ENCODE measurements at places on chromosomes 4 and X.

- no peak for DNase-seq
Observed at GRCh38 chr4:3729882-3730226, 36.3 kb upstream of the ADRA2C start.

DNA sequence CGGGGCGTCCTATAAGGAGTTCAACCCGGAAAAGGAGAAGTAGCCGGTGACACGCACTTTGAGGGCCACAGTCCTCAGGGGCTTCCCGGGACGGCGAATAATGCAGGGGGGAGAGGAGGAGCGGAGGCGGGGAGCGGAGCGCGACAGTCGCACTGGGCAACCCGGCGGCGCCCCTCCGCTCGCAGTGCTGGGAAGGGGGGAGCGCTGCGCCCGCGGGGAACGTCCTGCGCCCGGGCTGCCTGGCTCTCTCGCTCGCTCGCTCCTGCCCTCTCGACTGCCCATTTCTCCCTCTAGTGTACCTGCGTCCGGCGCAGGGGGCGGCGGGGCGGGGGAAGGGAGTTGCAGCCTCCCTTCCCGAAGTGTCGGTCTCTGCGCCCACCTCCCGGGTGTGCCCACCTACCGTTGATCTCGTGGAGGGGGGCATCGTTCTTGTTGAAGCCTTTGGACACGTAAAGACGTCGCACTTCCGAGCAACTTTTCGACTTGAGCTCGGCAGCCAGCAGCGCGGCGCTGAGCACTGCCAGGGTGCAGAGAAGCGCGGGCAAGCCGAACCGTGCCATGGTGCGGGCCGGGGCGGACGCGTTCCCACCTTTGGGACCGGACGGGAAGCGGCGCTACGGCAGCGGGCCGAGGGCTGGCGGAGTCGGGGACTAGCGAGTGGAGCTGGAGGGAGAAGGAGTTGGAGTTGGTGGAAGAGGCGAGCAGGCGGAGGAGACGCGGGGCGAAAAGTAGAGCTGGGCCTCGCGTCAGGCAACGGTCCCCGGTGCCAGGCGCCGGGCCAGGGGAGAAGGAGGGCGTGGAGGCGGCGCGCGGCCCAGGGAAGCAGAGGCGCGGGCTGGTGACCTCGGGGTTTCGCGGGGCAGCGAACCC, 648 bp downstream of the GPC4 start:
- DNase-seq: no peak

DNA sequence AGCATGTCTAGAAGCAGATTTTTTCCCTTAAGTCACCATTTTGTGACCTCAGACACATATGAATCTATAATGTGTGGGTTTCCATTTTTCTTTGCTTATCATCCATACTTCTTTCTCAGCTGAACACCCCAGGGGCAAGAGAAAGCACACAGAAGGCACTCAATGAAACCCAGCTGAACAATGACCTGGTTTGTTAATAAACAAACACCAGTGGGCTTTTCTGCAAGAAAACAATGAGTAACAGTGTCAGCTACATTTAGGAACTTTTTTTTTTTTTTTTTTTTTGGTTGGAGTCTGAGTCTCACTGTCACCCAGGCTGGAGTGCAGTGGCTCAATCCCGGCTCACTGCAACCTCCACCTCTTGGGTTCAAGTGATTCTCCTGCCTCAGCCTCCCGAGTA, 40.7 kb upstream of the KLF3 start:
- no peak for DNase-seq

GRCh38 chr4:121155893-121156292, 8.2 kb downstream of the TNIP3 start:
- no peak for DNase-seq

GRCh38 chr4:36222702-36223101, 21.6 kb downstream of the ARAP2 start:
- no peak for DNase-seq

GRCh38 chr4:138255917-138256597, 13.9 kb upstream of the SLC7A11 start:
- DNase-seq: no peak

DNA sequence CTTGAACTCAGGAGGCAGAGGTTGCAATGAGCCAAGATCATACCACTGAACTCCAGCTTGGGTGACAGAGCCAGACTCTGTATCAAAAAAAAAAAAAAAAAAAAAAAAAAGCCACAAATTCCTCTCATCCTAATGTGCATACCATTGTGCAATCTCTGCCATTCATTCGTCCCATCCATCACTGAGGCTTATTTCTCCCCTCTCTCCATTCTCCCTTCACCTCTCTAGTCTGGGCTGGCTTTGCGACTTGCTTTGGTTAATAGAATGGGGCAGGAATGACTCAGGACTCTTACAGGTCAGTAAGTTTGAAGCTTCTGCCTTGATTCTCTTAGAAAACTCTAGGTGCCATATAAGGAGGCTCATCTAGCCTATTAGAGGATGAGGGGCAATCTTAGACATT, 60.3 kb upstream of the DDX3X start:
- no peak for DNase-seq

DNA sequence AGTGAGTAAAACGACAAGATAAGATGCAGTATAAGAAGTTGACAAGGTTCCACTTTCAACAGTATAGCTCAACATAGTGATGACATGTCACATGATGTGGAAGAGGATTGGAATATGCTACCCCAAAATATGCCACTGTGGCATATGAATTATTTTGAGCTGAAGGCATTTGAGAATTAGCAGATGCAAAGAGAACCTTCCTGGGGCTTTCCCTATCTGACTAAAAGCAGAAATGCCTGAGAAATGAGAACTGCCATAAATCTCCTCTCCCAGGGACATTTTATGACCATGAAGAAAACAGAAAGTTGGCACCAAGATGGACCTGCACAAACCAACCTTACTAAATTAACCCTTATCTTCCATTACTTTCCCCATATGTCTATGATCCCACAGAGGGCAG, 24.8 kb downstream of the CDKN2AIP start:
- DNase-seq: no peak

- peak; percentile 38 for DNase-seq
Observed at GRCh38 chr4:152591396-152591795, 55.5 kb upstream of the FBXW7 start.

DNA sequence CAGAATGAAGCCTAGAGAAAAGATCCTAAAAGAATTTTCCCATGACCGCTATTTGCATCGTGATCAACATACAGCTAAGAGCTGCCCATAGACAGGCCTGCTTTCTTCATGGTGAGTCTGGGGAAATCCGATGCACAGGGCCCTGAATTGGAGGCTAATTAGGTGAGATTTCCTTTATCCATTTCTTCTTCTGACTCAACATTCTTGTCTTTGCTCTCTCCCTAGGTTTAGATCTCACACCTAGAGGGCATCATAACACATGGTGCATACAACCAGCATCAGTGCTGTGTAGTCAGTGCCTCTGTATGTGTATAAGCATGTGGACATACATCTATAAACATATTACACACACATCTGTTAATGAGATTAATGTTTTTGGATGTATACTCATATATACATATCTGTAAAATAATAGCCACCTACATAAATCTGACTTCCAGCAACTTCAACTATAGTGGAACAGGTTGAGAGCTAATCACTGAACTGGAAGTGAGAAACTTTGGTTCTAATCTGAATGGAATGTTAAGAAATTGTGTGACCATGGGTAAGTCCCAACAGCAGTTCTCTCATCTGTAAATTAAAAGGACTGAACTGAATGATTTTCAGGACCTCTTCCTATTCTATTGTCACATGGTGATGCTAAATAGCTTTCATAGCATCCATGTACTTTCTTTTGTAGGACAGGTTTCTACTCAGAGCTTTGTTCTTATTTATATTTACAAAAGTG, 17.5 kb downstream of the GATB start:
- DNase-seq: no peak

- DNase-seq: peak; percentile 25
Observed at GRCh38 chrX:38489341-38489740, 72.0 kb upstream of the TSPAN7 start.

DNA sequence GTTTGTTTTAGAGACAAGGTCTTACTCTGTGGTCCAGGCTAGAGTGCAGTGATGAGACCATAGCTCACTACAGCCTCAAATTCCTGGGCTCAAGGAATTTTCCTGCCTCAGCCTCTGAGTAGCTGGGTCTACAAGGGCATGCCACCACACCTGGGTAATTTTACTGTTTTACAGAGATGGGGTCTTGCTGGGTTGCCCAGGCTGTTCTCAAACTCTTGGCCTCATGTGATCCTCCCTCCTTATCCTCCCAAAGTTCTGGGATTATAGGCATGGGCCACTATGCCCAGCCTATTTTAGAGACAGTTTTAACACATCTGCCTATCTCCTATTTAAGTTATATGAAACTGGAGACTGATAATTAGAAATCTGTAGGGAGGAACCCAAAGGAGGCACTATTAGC, 53.8 kb downstream of the SPRY1 start:
- DNase-seq: no peak

DNA sequence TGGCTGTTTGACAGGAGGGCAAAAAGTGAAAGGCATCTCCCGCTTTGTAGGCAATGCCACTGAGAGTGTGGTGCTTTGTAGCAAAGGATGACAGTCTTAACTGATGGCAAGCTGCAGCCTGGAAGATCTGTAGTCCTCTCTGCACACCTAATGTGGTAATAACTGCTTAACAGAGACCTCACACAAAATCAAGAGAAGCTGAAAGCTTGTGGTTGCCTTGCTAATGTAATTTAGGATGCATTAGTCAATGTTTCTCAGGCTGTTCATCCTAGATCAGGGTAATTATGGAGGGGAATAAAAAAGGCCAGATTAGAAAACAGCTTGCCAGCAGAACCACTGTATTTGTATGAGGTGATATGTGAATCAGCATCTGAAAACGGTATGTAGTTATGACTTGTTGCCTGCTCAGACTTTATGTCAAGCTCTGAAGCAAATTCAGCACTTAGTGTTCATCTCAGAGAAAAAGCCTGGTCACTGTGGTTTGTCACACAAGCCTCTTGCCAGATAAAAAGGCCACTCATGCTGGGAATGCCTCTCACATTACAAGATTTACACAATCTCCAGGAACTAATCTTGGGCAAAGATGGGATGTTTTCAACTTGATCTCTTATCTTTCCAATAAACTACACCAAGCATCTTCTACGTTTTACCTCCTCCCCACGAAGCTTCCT, 130.8 kb downstream of the ENOX2 start:
- DNase-seq: no peak

DNA sequence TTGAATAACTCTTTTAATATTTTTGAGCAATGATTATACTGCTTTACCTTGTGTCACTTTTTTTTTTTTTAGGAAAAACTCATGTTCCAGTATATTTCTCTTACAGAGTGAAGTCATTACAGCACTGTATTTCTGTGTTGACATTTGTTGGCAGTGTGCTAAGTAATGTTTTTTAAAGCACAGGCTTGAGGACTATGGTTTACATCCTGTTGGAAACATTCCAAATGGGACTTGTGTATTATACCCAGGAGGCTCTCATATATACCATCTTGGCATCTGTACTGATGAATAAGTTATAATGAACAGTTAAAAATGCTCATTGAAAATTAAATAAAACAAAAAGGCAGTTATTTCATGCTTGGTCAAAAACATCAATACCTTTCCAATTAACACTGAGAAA, 33.8 kb downstream of the CEP44 start:
- DNase-seq: no peak

GRCh38 chr4:108644237-108644636, 6.2 kb upstream of the OSTC start:
- no peak for DNase-seq

DNA sequence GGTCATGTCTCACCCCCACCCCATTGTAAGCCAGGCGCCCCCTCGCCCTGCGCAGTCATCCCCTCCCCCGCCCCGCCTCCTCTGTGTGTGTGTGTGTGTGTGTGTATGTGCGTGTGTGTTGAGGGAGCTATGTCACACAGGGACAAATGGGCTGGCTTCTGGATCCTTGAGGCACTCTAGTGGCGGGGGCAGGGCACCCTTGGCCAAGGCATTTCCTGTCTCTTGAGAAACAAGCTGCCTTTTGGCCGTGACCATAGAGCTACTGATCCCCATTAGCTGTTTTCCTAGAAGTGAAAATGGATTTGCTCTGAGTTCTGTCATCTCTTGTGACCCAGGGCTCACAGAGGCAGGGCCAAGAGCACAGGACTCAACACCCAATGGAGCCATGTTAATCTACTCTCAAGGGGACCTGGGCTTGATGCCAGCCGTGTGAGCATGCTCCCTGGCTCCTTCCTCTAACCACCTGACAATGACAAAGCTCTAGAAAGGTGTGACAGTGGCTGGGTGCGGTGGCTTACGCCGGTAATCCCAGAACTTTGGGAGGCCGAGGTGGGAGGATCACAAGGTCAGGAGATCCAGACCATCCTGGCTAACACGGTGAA, 162.5 kb upstream of the BCOR start:
- no peak for DNase-seq

GRCh38 chr4:5955201-5955821, 62.4 kb upstream of the CRMP1 start:
- no peak for DNase-seq

DNA sequence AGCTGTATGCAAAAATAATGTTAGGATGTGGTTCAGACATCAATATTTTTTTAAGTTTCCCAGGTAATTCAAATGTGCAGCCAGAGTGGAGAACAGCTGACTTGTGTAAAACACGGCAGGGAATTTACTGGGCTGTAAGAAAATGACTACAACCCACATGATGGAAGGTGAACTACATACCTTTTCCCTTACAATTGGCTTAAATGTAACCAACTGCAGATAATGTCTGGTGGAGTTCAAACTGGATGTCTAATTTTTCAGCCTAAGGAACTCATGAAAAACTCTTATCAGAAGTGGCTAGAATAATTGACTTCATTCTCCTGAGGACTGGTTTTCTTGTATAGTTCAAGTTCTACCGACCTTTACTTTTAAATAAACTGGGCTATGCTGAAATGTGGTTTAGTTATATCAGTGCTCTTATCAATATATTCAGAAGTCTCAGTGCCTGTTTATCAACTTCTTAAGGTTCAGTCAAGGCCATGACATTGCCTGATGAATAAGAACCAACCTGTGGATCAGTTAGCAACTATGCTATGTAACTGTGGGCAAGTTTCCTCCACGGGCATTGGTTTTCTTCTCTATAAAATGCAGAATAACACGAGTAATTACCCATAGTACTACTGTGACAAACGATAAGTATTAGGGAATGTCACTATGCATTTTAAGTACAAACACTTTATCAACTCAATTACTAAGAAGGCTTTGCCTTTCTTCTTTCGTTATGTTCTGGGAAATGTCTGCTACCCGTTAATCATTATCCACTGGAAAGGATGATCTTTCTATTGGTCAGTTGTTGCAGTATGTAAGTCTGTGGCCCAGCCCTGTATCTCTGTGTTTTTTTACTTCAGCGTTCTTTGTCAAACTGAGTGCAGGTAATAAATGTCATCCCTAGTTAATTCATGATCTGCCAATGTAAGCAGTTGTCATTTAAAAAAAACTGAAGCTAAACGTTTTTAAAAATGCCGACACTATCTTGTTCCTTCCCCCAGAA, 181.6 kb downstream of the PCDH7 start:
- DNase-seq: no peak

GRCh38 chrX:153681175-153681574, 6.6 kb upstream of the SLC6A8 start:
- no peak for DNase-seq

DNA sequence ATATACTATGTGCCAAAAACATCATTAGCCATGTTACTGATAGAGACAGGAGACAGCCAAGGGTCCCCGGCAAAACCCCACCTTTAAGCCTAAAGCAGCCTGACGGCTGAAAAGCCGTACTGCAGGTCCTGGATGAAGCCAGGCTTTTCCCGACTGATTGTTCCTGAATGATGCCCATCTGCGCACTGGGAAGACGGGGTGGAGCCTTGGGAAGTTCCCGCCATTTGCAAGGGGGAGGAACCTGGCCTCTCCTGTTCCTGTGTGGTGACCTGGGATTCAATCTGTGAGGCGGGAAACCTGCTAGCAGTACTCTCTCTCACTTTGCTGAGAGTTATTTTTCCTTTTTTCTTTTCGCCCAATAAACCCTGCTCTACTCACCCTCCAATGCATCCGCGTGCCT, 15.1 kb upstream of the CAMK2D start:
- no peak for DNase-seq

- no peak for DNase-seq
Observed at GRCh38 chr4:122086338-122087065, 65.6 kb upstream of the BLTP1 start.

Measured in erythroblast (primary cell).